Airway epithelial cell (primary cell): ENCODE measurements at places on chromosomes 12 and 14. TPM values are rescaled to one million over a fixed set of nuclear protein-coding genes. Genes with fewer than 3 reads are reported as not detected.

HOXC13 gene
- not detected in 2 replicates for total RNA-seq

WSCD2 gene
- 0.28 TPM in 1 of 2 replicates, not detected in the other for total RNA-seq

ERH gene
- total RNA-seq, result 101 TPM in 2 replicates

CLECL1 gene
- total RNA-seq, result not detected in 2 replicates

ATP23 gene
- total RNA-seq, result 11.3 and 23.7 TPM in 2 replicates

GNG2 gene
- 0.37 and 1.2 TPM in 2 replicates for total RNA-seq

RHEBL1 gene
- 0.09 and 0.14 TPM in 2 replicates for total RNA-seq

PMEL gene
- total RNA-seq, result 1.9 and 2.6 TPM in 2 replicates
